Renal cortical epithelial cell (primary cell): ENCODE measurements at places on chromosomes 2 and 18.

DNA sequence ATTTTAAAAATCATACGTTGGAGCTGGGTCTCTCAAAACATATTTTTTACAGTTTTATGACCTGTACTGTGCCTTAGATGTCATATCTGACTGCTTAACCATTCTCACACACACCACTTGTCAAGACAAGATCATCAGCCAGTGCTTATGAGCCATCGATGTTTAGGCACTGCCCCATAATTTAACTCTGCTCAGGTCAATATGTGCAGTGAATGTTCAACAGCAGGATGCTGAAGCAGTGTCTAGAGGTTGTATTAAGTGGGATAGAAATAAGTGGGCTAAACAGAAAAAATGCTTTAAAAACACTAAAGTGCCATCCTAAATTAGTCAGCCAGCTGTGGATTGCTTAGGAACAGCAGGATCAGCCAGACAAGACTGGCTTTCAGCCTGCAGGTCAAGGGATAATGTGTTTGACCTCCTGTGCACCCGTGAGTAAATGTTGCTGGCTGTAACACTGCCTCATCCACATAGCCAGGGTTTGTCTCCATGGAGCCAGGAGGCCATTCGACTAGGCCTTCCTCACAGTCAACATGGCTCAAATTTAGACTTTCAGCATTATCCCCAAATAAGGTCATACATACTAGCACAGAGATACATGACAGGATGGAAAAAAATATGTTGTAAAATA is 139.0 kb upstream of the NXPH2 start:
- peak; percentile 56 for DNase-seq

GRCh38 chr2:70944111-70944690 is 8.5 kb downstream of the ATP6V1B1 start:
- no peak for DNase-seq

DNA sequence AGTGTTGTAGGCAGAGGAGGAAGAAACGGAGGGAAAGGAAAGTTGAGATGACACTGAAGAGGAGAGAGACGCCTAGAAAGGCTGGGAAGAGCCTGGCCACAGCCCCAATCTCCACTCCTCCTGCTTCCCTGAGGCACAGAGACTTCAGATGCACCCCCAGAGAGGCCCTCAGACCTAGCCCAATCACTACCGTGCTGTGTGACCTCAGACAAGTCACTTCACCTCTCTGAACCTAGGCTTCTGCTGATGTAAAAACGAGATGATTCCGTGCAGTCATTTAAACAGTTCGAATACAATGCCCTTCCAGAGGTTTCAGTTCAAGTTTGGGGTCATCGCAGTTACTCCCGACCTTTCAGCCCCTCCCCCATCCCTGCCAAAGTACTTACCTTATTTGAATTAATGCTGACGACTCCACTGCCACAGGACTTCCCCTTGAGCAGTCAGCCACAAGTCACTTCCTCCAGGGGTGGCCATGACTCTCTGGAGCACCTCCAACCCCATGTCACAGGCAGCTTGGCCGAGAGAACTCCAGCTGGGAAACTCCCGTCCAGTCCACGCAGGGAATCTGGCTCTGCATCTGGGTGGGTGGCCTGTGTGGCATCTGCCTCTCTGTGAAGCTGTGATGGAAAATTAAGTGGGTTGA is 105.2 kb upstream of the ID2 start:
- no peak for DNase-seq

DNA sequence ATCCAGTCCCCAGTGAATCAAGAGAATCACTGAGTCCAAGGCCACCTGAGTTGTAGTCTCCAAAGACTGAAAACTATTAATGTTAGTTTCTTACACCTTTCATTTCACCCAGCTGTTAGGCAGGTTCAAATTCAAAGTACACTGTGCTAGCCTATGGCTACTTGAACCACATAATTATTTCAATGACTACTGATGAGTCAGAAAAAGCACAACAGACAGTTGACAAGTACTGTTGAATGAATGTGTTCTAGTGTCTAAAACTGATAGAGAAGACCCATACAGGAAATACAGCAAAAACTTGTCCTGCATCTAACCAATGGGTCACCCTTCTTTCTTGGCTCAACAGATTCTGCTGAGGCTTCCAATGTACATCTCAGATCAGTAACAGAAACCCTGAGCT is 160.9 kb downstream of the MYO5B start:
- DNase-seq = peak; percentile 44

DNA sequence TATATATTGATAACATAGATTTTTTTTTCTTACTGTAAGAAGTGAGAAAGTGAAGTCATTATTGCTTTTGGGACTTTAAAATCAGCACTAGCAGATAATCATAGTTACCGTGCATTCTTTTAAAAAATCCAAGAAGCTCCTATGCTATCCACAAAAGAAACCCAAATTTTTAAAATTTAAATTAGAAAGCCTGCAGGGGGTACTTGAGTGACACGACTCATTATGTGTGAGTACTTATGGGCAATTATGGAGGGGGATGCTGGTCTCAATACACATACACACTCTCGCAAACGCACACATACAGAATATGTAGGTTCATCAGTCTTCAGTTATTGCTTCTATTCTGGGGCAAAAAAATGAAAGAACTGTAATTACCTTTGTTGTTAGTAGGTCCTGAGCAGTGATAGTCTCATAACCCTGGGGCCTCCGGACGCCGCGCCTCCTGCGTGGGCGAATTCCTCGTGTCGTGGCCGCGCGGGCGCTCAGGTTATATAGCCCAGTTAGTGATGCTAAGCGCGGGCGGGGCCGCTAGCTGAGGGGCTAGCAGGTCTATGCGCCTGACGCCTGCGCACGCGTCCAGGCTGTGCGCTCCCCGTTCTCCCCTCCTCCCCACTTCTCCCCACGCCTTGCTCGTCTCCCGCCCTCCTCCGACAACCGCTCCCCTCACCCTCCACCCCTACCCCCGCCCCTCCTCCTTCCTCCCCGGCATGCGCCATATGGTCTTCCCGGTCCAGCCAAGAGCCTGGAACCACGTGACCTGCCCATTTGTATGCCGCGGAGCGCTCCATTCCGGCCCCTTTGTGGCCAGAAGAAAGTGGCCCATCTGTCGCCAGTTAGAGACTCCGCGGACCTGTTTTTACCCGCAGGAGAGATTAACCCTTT is at the start of gene NEUROD1:
Gene NEUROD1, minus strand, starts transcription at position 463 of the 882 bp plus-strand sequence. CDS start 1,657 bp downstream, outside the sequence.
- DNase-seq = no peak

GRCh38 chr2:20465716-20466394 is 19.0 kb downstream of the RHOB start:
- DNase-seq = no peak

- peak; percentile 47 for DNase-seq
Observed at GRCh38 chr2:152546230-152546837, 170.9 kb downstream of the PRPF40A start.

DNA sequence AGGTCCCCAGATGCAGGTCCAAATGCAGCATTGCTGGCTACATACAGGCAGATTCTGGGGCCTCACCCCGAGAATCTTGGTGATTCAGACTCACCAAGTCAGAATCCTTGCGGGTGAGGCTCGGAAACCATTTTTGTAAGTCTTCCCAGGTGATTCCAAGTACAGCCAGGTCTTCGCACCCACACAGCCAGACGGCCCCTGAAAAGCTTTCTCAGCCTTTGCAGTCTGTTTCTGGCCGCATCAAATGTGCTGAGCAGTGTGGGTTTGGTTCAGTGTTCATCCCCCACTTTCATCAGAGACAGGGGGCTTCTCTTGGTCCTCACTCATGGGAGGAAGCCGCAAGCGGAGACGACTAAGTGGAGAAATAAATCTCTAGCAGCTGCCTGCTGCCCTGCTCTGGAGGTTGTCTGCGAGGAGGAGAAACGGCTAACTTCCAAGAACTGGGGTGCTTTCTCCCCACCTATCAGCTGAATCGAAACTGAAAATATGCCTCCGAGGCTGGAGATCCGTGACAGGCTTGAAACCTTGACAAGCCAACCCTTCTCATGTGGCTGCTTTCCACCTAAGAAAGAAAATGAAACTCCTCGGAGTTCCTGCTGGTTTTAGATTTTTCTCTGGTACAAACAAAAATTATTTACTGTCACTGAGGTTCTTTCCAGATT is 8.9 kb upstream of the TMEM185B start:
- DNase-seq = peak; percentile 41

GRCh38 chr2:65055422-65056214 is 598 bp upstream of the CEP68 start:
- no peak for DNase-seq

- peak; percentile 32 for DNase-seq
Observed at GRCh38 chr2:9408641-9409151, 14.6 kb downstream of the ITGB1BP1 start.

GRCh38 chr2:64273524-64274398 is 129.5 kb upstream of the PELI1 start:
- peak; percentile 95 for DNase-seq
